Pulmonary artery endothelial cell (primary cell): ENCODE measurements at places on chromosomes 5 and 9. TPM values are rescaled to one million over a fixed set of nuclear protein-coding genes. Genes with fewer than 3 reads are reported as not detected.

The DIPK1B gene
- 152 and 177 TPM in 2 replicates for total RNA-seq

DNA sequence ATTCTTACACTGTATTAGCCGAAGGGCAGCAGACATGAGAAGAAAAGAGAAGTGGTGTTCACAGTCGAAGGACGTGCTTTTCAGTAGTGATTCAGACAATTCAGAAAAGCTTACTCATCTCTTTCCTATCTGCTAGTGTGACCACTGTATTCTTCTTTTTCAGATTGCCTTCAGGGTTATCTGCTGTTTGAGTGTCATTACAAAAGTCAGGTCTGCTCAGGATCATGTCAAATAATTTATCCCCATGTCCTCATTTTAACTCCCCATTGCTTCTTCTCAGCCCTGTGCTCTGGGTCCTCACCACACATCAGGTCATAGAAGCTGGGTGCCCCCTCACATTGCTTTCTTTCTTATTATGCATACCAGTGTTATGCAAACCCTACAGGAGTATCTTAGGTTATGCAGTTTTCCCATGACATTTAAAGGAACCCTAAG is 394.0 kb downstream of the CETN3 start:
- DNase-seq = no peak

DNA sequence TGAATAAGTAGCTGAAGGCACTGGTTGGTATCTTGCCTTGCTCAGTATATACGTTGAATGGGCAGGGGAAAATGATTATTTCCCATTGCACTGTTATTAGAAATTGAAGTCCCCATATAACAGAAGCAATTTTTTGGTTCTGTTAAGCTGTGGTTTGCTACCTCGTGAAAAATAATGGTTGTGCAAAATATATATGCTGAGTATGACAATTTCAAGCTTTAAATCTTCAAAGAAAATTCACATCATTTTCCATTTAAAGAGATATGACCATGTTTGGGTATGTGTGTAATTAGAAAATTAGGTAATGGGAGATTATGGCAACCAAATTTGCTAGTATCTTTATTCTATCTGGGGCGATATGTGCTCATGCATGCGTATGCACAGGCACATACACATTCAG is 139.8 kb downstream of the DMAC1 start:
- DNase-seq = no peak

GRCh38 chr9:36738318-36738976 is 165.8 kb downstream of the MELK start:
- no peak for DNase-seq
